ENCODE measurements at places on chromosomes 6 and 20.

DNA sequence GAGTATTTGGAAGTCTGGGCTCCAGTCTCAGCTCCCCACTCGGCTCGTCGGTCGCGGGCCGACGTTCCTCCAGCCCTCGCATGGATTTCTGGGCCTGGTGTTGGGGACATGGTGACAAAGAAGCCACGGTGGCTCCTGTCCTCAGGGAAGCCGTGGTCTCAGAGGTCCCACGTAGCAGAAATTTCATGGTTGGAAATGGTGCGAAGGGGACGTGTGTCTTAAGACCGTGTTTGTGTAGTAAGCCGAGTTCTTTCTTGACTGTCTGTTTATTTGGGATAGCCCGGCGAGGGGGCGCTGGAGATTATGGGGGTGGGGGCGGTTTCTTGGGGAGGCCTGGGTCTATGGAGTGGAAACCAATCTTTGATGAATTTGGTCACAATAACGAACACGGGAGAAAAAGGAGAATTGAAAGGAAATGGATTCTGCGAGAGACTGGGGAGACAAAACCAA is 23.5 kb upstream of the MAP3K7 start:
- no peak for DNase-seq

DNA sequence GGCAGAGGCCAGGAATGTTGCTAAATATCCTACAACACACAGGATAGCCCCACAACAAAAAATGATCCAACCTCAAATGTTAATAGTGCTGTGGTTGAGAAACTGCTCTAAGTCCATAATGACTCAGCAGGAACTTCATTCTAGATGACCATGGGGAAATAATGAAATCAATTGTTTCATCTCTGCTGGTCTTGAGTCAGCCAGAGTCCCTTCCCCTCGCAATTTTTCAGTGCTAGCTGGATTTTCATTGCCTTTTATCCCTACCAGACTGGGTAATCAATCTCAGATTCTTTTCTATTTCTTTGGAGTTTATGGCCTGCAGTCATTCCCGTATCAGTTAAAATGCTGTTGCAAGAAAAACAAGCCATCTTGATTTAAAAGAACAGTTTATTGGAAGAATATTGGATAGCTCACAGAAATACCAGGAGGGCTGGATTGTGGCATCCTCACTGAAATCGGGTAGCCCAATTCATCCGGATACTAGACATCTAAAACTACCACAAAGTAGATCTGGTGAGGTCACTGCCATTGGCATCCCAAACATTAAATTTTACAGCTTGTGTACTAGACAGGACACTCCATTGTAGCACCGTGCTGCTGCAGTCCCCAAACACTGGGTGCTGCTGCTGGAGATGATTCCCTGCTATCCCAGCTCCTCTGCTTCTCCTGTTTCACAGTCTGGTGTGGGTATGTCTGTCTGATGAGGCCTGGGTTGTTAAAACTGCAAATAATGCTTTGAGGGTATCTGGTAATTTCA is 30.3 kb upstream of the POPDC3 start:
- DNase-seq = no peak

- DNase-seq = peak; percentile 30
Measured at GRCh38 chr6:43772681-43773049, 2.7 kb downstream of the VEGFA start.

- DNase-seq = no peak
Measured at GRCh38 chr6:35084511-35085203, 56.5 kb downstream of the TCP11 start.

GRCh38 chr6:73962884-73963283 is 266.9 kb downstream of the CD109 start:
- DNase-seq = no peak

DNA sequence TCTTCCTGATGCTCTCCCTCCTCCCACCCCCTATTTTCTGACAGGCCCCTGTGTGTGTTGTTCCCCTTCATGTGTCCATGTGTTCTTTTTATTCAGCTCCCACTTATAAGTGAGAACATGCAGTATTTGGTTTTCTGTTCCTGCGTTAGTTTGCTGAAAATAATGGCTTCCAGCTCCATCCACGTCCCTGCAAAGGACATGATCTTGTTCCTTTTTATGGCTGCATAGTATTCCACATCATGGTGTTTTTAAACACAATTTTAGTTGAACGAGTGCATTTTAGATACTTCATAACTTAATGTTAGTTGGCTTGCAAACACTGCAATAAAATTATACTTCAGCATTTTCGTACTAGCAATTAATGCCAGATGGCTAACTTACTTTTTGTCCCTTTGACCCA is 28.5 kb downstream of the COL9A1 start:
- no peak for DNase-seq

DNA sequence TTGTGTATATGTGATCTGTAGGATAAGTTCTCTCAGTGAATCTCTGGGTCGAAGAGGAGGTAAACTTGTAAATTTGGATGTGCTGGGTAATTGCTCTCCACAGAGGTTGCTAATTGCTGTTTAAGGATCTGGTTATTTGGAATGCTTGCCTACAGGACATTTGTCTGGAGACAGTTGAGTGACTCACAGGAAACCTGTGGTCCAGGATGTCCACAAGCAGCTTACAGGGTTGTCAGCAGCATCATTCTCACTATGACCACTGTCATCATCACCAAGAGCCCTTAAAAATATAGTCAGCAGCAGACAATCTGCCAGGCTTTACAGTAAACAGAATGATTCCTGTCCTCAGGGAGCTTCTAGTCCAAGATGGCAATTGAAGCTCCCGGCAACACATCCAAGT is 31.2 kb upstream of the KCNK5 start:
- no peak for DNase-seq

GRCh38 chr6:152309648-152310047 is 327.5 kb downstream of the SYNE1 start:
- peak; percentile 72 for DNase-seq

DNA sequence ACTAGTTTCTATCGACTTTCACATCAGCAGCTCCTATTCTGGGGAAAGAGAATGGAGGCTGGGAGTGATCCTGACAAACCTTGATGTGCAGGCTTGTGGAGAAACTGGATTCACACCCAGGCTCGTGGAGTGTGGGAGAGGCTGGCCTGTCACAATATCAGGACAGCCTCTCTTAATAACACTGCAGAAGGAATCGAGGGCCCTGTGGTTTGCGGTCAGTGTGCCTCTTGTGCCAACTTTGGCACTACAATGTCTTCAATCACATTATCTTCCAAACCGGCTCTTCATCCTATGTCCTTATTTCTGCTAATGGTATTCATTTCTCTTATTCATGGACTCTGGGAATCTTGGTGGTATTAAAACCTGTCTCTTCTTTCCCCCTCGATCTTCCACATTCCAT is 92.7 kb downstream of the PRL start:
- DNase-seq = no peak

DNA sequence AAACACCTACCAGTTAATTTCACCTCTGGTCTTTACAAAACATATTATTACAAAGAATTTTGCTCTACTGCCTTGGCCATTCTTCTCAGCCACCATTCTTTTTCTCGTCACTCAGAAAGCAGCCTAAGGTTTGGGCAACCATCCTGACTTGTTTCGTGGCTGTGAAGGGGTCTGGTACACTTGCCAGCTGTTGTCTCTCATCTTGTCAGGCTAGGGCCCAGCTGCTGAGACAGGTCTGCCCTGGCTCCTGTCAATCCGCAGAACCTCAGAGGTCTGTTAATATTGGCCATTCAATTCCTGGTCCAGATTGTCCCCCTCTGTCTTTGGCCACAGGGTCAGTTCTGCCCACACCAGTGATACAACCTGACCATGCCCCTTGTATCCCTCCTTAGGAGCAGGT is 197.7 kb downstream of the UBE3D start:
- DNase-seq = no peak

DNA sequence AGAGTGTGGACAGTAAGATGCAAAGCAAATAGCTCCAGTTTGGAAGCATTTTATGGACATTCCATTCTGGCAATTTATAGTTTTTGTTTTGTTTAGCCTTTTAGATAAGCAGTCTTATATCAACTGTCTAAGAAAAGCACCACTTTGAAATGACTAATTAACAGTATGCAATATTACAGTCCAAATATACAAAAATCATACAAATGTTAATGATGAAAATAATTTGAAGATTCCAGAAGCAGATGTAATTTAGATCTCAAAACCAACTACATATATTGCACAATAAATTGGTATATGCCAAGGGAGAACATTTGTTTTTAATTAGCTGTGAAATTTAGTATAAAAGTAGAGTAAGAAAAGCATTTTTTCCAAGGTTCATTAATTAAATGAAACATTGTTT is 158.8 kb downstream of the KIF6 start:
- DNase-seq = no peak

GRCh38 chr20:37596890-37597536 is 69.3 kb upstream of the BLCAP start:
- DNase-seq = no peak

GRCh38 chr6:170024940-170025339 is 265.9 kb downstream of the DLL1 start:
- DNase-seq = no peak

- DNase-seq = peak; percentile 23
Measured at GRCh38 chr6:107116328-107116892, 1.1 kb upstream of the BEND3 start.

GRCh38 chr6:42393339-42393738 is 58.4 kb downstream of the TRERF1 start:
- no peak for DNase-seq

DNA sequence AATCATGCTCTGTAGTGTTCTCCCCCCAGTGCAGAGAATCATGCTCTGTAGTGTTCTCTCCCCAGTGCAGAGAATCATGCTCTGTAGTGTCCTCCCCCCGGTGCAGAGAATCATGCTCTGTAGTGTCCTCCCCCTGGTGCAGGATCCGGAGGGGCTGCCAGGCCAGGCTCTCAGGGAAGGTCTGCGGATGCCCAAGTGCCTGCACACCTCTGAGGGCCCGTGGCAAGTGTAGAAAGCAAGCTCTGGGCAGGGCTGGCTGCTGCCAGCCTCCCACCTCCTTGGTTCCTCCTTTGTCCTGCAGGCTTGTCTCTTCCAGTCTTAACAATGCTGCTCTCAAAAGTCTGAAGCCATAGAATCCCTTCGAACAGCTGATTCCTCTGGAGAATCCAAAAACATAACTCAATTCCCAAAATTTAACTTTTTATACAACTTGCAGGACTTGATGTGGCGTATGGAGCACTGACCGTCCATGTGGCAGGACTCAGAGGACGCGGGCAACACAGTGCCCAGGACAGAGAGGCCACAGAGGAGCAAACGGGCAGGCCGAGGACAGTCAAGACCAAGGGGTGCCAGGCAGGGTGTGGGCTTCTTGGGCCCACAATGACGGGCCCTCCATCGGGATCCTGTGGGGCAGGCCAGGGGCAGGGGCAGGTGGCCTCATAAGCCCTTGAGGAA is 44.6 kb upstream of the BHLHE23 start:
- no peak for DNase-seq

DNA sequence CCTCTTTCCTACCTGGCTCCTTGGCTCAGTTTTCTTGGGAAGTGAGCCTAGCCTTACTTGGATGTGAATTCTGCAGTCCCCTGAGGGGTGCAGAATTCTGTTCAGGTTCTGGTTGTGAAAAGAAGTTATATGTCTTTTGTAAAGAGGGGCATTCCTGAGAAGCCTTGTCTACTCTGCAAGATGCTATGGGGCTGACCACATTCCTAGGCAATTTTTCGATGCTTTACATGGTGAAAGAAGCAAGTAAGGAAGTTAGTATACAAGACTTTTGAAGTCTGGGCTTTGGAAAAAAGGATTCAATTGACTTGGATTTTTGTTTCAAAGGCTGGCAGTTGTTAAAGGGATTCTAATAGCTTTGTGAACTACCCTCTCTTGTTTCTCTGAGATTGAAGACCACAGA is 167.9 kb upstream of the STMND1 start:
- no peak for DNase-seq

- no peak for DNase-seq
Measured at GRCh38 chr6:98840996-98841513, 6.7 kb downstream of the POU3F2 start.

DNA sequence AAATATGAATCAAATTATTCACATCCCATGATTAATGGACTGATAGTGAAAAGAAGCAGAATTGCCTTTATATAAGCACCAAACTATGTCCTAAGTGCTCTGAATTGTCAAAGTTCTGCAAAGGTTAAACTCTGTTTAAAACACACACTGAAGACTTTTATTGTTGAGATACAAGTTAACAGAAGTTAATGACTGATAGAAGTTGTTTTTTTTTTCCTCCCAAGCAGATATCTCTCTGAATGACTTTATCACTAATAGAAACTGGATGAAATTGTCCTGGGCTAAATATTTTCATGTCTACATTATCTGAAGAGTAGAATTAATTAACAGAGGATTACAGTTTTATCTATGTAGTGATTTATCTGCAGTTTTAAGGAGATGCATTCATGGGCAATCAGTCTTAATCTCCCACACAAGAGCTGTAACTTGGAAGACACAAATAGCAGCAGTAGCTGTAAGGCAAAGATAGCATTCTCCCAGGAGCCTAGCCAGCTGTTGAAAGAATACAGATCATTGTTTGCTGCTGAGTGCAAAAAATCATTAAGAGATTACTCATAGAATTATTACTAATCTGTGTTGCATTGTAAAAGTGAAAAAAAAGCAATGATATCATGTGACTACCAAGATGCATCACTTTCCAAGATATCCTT is 49.9 kb downstream of the BMP5 start:
- DNase-seq = no peak

GRCh38 chr6:26221186-26221585 is 134.0 kb downstream of the HFE start:
- DNase-seq = no peak

DNA sequence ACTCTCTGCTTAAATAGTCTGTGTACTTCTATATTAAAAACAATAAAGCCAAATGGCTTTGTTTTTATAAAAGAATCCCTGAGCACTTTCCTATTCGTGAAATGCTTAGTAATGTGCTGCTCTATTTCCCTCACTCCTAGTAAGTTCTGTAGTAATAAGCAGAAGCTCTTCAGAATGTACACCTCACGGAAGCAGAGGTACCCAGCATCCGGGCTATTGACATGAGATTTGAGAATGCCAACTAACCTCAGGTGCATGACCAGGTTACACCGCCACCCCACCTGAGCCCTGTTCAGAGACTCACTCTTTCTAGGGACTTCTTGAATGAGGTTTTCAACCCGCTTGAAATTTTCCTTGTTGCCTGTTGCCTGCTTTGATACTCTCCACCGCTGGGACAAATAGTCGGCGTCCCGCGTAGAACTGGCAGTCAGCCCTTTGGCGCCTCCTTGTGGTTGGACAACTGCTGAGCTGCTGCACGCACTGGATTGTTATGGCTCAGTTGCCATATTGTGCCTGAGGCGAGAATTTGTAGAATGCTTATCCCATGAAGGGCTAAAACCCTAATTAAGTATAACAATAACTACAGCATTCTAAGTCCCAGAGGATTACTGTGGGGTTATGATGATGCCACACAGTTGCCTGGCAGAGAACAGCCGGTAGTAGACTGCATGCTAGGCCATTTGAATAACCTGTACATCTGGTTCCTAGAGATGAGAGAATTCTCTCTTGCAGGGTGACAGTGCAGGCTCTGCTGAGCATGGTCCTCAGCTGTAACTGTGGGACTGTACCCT is 95.4 kb downstream of the KHDC1L start:
- peak; percentile 91 for DNase-seq

- DNase-seq = no peak
Measured at GRCh38 chr6:113362301-113363047, 494.7 kb upstream of the MARCKS start.

Measured in stimulated activated naive CD8-positive, alpha-beta T cell treated with anti-CD3 and anti-CD28 coated beads, Interleukin-15, Interleukin-2, amounts not matched to agents 100 U/mL and 50 U/mL, for 24 hours (primary cell).